ENCODE measurements at places on chromosomes 3 and 15.

GRCh38 chr3:128504533-128504915 is 11.5 kb upstream of the GATA2 start:
- no peak for DNase-seq

DNA sequence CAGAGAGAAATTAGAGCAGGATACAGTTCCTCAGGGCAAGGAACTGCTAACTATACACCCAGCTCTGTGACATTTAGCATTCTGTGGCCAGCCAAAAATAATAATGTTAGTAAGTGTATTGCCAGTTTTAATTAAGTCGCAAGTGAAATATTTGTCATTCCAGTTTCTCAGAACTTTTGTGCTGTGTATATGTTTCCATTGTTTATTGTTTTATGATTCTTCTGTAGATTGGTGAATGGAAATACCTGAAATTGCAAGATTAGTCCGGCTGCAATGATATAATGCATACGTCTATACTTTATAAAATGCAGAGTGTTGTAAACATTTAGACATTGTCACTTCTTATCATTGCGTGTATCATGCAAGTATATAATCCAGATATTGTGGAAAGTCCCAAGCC is 351.3 kb upstream of the GRM7 start:
- DNase-seq: no peak

DNA sequence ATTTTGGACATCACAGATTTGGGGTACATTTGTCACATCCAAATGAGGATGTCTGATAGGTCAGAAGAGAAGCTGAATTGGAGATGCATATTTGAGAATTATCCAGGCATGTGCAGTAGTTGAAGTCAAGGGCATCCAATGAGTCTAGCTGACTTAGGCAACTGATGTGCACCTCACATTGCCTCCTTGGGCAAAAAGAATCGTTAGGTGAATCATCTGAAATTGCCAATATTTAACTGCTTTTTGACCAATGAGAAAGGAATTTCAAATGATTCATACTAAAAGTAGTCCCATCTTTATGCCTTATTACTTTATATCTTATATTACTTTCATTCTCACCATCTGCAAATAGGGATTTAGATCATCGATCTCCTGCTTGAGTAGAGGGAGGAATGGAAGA is 117.7 kb downstream of the CD47 start:
- DNase-seq: no peak

- no peak for DNase-seq
Observed at GRCh38 chr3:28907616-28908015, 373.3 kb upstream of the RBMS3 start.

DNA sequence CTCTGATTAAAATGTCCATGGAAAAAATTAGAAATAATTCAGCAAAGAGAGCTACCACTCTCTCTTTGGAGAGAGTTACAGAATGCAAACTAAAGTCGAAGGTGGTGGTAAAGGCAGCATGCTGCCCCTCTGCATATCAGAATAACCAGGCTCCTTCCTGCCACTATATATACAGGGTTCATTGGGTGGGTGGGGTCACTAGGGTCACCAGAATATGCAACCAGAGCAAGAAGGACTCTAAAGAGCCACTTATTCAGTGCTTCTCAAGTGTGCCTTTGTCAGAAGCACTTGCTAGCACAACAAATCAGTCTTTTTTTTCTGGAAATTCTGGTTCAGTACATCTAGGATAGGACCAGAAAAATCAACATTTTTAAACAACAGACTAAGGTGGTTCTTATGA is 70.0 kb downstream of the MTHFS start:
- no peak for DNase-seq

GRCh38 chr3:126923895-126924294 is 59.0 kb upstream of the PLXNA1 start:
- DNase-seq: no peak

GRCh38 chr3:43884581-43884980 is 193.8 kb downstream of the ABHD5 start:
- DNase-seq: no peak

DNA sequence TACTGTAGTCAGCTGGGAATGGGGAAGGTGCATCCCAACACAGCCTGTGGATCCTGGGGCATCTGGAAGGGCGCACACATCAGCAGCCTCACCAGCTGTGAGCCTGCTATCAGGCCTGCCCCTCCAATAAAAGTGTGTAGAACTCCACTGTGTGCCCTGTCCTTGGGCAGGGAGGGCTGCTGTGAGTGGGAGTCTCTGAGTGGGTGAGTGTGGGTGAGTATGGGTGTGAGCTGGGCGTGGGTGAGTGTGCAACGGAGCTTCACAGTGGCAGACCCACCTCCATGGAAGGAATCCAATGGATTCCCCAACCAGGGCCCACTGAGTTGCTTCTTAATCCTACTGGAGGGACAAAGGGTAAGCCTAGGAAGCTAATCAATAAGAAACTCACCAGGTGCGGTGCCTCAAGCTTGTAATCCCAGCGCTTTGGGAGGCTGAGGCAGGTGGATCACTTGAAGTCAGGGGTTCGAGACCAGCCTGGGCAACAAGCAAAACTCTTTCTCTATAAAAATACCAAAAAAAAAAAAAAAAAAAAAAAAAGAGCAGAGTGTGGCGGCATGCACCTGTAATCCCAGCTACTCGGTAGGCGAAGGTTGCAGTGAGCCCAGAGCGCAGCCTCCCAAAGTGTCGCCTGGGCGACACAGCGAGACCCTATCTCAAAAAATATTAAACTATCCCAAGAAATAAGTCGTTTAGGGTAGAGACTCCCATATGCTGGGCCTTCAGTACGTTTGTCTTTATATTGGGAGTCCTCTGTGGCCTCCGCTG is 555 bp upstream of the RCCD1 start:
- DNase-seq: no peak

DNA sequence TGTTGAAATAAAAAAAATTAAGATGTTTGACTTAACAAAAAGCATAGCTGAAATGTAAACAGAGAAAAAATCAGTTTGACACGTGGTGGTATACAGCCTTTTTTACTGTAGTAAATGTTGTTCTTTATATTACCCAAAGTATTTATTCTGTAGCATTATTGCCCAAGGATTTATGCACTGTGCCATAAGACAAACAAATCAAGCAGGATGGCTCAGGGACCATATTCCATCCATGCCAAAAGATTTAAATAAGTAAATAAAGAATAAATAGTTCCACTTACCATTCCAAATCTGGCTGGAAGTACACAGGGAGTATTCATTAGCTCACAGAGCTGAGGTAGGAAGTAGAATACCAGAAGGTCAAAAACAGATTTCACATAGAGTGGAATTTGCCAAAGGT is 666.7 kb upstream of the CADM2 start:
- DNase-seq: no peak

- DNase-seq: no peak
Observed at GRCh38 chr3:129317848-129318247, 39.2 kb downstream of the HMCES start.

- DNase-seq: no peak
Observed at GRCh38 chr3:110234831-110235230, 836.8 kb upstream of the NECTIN3 start.

DNA sequence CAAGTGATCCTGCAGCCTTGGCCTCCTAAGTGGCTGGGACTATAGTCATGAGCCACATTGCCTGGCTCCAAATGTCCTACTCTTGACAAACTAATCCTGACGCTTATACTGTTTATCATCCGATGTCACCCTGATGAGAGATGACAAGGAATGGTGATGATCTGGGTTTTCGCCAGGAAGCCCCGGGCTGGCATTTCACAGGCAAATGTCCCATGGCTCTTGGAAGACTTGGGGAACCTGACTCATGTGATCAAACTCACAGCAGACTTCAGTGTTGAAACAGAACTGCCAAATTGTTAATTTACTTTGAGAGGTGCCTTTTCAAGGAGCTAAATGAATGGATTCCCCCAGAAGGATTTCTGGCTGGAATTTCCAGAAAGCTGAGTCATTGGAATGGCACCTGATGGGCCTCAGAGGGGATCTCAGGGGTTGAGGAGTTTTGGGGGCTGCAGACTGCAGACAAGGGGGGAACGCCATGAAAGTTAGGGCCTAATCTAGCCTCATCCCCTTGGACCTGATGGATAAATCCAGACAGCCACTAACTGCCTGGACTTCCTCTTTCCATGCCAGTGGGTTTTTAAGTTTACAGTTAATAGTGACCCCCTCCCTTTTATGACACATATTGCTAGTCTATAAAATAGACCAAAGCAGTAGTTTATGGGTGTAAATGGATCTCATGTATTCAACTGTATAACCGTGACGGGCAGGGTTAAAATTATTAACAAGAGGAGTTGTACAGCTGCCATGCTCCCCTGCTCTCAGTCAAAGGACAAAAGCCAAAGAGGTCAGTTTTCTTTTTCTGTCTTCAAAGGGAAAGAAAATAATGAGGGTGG is 146.6 kb downstream of the CHSY1 start:
- DNase-seq: peak; percentile 42

GRCh38 chr3:171460725-171461524 is 720 bp upstream of the TNIK start:
- DNase-seq: peak; percentile 43
